ENCODE measurements at places on chromosomes 3 and 15.

- DNase-seq, result no peak
Observed at GRCh38 chr3:14769544-14770325, 49.0 kb upstream of the FGD5 start.

GRCh38 chr3:100097919-100098783 is 16.1 kb downstream of the FILIP1L start:
- DNase-seq, result no peak

- no peak for DNase-seq
Observed at GRCh38 chr3:128322030-128323022, 144.4 kb downstream of the DNAJB8 start.

GRCh38 chr15:81751816-81752545 is 293.8 kb downstream of the MEX3B start:
- no peak for DNase-seq

DNA sequence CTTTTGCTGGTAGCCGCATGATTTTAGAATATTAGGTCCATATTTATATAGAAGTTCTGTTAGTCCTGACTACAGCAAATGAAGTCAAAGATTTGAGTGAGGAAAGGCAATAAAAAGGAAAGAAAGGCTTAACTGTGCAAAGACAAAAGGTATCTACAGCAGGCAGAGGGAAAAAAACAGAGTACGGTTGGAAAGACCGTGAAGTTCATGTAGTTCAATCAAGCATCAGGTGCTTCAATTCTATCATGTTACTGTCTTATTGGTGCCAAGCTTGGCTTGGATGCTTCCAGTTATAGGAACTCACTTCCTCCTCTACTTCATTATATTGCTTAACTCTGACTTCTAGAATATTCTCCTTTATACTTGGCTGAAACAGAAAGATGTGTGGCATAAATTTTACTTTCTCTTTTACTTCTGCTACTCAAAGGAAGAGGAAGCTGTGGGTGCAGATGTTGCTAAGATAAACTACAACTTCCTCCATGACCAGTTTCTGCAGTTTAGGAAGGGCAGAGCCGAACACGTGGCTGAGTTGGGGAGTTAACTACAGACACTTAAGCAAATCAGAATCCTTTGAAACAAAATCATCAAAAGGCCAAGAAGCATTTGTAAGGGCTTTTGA is 72.6 kb upstream of the ZBED2 start:
- peak; percentile 70 for DNase-seq

GRCh38 chr3:177545964-177546363 is 348.7 kb upstream of the TBL1XR1 start:
- DNase-seq, result no peak

- no peak for DNase-seq
Observed at GRCh38 chr15:90844696-90845095, 23.7 kb upstream of the FURIN start.

GRCh38 chr3:149435996-149436885 is 38.3 kb upstream of the TM4SF4 start:
- no peak for DNase-seq

GRCh38 chr15:36175741-36176291 is 403.6 kb upstream of the CDIN1 start:
- DNase-seq, result no peak

GRCh38 chr3:45491344-45491743 is 103.0 kb downstream of the LARS2 start:
- DNase-seq, result no peak

- DNase-seq, result no peak
Observed at GRCh38 chr3:152790651-152791387, 44.1 kb upstream of the P2RY1 start.

GRCh38 chr3:57689367-57690053 is 3.4 kb downstream of the DENND6A start:
- DNase-seq, result no peak

DNA sequence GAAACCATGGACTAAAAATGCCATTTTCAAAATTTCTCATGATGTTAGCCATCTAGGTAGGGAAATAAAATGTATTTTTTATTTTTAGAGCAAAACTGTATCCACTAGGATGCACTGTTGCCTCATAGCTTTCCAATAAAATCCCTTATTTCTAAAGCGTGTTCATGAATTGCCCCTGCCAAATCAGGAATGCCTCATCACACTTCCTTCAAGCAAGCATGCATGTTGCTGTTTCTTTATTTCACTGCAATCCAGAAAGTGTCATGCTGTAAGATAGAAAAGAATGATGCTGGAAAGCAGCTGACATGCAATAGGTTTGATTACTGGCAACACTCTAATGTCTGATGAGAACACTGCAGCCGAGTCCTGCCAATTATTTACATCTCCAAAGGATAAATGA is 239.5 kb downstream of the CHL1 start:
- no peak for DNase-seq

DNA sequence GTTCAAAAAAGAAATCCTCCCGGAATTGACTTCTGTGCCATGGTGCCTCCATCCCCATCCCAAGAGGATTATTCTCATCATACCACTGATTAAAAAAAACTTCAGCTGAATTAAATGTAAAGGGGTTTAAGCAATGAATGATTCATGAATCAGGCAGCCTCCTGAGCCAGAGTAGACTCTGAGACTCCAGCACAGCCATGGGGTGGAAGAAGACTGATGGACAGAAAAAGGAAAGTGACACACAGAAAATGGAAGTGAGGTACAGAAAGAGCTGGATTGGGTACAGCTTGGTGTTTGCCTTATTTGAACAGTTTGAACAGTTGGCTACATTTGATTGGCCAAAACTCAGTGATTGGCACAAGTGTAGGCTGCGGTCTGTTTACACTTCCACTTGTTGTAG is 224.8 kb upstream of the ATP10A start:
- DNase-seq, result no peak

DNA sequence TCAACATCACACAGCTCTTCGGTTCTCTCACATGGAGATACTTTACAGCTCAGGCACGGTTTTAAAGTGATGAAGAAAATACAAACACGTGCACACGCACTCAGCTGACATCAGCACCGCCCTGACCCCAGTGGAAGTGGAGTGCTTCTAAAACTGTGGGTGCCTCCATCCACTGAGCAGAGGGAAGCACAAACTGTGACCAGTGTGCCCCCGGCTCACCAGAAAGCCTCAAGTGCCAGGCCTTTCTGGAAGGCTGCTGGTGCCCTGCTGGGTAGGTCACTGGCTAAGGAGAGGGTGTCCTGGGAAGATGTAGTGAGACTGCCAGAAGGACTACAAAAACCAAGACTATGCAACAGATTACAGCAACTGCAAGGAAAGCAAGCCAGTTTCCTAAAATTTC is 78.5 kb downstream of the OCA2 start:
- no peak for DNase-seq

DNA sequence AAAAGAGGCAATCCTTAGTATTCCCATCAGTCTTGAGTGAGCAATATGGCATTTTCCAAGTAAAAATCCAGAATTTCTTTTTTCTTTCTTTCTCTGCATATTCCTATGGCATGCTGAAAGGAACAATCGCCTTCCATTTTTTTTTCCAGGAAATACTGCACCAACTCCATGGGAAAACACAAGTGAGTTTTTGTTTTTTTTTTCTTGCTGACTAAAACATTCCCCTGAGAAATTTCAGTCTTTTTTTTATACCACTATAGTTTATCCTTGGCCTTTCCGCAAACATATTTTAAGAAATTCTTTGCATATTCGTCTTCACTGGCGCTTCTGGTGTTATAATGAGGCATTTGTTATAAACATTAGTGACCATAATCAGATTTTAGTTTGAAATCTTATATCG is 429.6 kb upstream of the MDFIC2 start:
- DNase-seq, result no peak

DNA sequence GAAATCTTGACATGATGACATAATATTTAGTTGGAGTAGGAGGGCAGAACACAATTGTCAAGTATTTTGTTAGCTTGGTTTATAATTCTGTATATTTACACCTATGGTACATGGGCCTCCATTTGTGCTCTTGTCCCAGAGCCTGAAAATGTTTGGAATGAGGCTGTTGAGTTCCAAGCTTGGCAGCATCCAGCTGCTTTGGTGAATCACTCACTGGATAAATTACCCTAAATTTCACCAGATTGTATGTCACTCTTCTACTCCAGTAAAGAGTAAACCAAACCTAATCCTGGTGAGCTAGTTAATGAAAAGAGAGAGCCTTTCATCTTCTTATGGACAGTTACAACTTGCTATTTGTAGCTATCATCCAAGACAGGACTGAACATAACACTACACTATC is 928.7 kb downstream of the DIPK2A start:
- no peak for DNase-seq

DNA sequence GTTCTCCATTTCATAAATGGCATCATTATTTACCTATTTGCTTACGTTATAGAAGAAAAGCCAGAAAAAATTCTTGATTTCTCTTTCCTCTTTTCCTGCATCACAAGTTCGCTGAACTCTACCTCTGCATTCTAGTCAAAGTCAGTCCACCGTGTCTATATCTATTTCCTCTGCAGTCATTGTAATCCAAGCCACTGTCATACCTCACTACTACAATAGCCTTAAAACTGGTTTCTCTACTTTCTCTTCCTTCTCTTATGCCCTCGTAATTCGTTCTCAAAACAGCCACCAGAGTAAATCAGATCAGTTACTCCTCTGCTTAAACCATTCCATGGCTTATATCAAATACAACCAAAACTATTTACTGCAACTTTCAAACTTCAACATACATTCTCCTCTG is 13.4 kb upstream of the FAM81A start:
- no peak for DNase-seq

DNA sequence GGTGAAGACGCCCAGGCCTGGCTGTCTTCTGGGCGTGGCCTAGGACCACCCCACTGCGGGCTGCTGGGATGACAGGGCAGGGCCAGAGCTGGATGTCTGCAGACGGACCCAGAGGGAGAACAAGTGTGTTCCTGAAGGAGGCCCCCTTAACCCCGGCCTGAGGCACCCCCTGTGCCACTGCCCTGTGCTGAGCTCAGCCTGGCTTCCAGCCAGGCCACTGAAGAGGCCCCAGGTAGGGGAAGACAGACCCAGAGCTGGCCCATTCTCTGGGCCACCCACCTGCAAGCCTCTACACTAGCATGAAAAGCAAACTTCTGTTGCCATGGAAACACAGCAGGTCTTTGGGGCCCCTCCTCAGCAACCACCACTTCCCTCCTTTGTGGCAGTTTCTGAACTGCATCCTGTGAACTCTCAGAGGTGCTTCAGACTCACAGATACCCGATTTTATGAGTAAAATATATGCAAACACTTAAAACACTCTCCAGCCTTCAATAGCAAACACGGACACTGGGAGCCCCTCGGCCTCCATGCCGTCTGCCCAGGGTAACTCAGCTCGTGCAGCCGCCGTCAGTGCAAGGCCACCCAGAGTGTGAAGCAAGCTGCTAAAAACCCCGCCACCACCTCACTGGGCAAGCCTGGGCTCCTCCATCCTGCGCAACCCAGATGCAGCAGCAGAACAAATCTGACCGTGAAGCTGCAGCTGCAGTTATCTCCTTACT is 42.5 kb downstream of the CMTM6 start:
- peak; percentile 66 for DNase-seq

DNA sequence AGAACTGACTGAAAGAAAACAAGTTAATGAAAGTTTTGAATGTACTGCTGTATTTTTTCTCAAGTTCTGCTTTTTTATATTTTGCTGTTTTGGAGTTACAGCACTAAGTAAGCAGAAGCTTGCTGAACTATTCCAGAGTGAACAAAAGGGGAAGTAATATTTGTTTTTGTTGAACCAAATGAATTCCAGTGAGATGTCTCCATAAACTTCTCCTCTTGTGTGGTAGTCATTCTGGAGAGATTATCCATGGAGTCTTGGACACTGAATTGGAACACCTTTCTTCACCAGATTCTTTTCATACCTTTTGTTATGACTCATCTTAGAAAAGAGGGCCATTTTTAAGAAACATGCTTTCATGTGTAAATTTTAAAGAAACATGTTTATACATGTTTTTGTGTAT is 8.8 kb downstream of the ANKUB1 start:
- no peak for DNase-seq

DNA sequence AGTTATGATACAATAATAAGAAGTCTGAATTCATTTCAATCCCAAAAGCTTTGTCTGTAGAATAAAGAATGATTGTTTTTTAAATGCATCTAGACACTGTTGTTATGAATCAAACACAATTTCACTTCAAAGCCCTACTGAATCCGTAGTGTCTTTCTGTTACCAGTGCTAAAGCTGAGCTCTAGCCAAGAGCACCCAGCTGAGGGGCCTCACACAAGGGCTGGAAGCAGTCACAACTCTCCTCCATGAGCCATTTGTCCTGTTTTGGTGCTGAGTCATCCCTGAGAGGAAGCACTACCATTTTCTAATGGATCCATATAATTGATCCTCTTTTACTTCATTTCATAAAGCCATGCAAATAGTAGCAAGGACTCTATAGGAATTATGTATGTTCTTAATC is 158.2 kb upstream of the ANKRD28 start:
- no peak for DNase-seq

DNA sequence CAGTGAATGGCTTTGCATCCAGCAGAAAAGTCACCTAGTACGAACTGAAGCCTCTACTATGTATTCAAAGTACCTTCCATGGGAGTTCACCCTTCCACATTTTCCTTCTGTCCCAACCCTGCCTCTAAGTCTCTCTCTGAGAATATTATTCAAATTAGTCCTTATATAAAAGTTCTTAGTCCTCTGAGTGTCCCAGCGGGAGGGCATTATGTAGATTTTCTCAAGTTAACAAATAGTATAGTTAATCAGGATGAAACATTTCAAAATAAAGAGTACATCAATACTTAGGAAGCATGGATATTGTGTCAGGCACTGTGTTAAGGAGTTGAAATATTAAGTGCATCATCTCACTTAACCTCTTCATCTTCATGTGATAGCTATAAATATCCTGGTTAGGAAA is 223.3 kb downstream of the CPNE4 start:
- no peak for DNase-seq

DNA sequence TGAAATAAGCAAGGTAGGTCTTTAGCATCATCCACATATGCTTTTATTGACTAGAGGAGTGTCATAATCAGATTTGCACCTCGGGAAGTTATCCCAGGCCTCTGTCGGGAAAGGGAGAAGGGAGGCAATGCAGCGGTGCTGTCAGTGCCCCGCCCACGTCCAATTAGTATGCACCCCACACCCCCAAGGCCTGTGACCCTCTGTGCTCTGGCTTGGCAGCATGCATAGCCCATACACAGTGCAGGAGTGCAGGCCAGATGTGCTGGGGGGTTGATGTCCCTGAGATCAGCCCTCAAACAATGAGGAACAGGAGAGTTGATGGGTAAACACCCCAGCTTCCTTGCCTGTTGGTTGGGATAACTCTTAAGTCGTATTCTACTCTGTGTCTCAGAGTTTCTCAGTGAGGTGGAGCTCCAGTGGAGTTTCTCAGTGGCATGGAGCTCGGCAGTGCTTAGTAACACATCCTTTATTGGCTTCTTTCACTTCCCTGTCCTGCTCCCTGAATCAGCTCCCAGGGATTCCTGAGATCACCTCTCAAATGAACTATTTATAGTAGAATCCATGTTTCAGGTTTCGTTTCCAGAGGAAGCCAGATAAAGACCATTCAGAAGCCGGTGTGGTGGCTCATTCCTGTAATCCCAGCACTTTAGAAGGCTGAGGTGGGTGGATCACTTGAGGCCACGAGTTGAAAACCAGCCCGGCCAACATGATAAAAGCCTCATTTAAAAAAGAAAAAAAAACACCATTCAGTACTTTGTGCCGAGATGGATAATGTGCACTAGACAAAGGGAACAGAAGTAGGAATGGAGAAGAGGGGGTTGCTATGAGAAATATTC is 26.7 kb upstream of the NDUFB4 start:
- DNase-seq, result no peak

GRCh38 chr15:84816694-84817465 is at the start of gene ALPK3:
Gene ALPK3 (plus strand): TSS chr15:84817356. CDS start chr15:84817453, 97 bp downstream.
- no peak for DNase-seq

- peak; percentile 55 for DNase-seq
Observed at GRCh38 chr15:90839187-90840071, 29.0 kb upstream of the FURIN start.
